Activated CD8-positive, alpha-beta memory T cell treated with anti-CD3 and anti-CD28 coated beads, Interleukin-2, amount 50 U/mL, for 48 hours (primary cell): ENCODE measurements at places on chromosomes 2 and 18.
A peak's percentile ranks its signal among the peaks of the same experiment; 100 is the strongest.

DNA sequence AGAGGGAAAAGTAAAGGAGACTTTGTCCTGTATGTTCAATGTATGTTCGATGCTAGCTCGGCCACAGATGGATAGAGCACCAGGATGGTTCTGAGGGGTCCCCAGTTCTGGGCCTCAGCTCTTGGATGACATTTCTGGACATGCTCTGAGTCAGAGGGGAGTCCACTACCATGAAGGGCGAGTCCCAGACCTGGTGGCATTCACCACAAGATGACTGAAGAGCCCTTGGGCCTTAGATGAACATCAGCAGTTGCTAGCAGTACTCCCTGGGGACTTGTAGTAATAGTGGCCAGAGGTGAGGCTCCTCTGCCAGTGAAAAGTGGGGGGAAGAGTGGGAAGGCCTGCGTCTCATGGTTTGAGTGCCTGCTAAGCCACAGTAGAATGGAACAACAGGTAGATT is 109.5 kb downstream of the GRB14 start:
- DNase-seq: no peak

- no peak for DNase-seq
These were observed 5.0 kb downstream of the HRH4 start for GRCh38 chr18:24465486-24465885.

DNA sequence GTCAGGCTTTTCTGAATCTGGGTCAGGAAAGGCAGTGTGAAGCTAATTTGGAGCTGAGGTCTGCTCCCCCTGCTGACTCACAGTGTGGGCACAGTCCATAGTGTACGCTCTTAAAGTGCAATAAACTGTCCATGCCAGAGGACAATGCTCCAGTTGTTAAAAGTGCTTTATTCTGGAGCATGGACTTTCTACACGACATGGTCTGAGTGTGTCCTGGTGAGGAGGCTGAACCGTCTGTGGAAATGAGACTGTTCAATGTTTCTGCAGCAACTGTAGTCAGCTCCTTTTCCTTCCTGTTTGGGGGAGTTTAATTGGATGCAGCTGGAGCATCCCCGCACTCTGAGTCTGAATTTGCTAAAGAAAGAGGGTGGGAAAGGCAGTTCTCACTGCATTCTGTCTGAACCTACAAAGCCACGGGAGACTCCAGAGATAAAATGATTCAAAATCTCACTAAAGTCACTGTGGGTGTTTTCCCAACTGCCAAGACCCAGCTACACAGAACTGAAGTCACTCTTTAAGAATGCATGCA is 110.2 kb upstream of the TRIB2 start:
- no peak for DNase-seq

- DNase-seq: no peak
These were observed 46.9 kb upstream of the STRN start for GRCh38 chr2:37013315-37013641.

GRCh38 chr2:198928026-198928425 is 529.7 kb downstream of the SATB2 start:
- no peak for DNase-seq

DNA sequence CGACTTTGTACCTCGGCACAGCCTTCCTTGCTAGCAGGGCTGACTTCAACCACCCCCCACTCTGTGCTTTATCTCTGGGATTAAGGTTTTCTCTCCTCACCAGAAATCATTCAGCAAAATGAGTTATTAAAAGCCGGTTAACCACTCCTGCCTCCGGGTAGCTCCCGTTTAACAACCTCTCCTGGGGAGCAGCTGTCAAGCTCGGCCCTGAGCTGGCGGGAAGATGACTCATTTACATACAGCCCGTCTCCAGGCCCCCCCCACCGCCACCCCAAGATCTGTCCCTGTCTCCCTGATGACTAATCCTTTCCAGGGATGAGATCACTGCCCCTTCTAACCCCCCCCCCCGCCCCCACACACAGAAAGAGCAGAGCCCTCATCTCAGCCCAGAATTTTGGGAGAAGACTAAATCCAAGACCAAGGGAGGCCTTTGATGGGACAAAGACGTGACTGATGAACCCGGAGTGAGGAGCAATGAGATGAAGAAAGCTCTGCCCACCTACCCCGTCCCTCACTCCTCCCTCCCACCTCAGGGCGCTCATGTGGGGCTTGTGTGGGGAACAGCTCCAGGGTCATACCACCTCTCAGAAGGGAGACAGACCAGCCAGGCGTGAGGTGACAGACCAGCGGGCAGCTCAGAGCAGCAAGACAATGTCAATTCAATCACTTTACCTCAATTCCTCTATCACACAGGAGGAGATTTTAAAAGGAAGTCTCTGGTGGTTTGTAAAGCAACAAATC is 131.4 kb downstream of the MSH2 start:
- DNase-seq: no peak

- peak; percentile 49 for DNase-seq
These were observed 219.9 kb downstream of the SH3RF3 start for GRCh38 chr2:109348671-109349502.

DNA sequence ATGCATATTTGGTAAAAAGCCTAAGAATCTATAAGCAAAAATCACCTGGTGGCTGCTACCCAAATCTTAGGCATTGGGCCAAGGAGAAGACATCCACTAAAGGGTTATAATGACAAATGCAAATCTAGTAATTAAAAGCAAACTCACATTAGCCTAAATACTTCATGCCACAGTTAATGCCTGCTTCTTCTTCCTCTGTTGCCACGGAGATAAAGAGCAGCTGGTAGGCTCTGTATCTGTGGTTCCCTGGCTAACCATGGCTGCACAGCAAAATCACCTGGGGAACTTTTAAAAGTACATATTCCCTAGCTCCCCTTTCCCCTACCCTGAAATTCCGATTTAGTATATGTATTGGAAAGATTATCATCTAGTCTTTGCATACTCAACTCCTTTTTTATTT is 114.3 kb downstream of the LNPK start:
- no peak for DNase-seq

GRCh38 chr2:85648619-85649018 is 19.4 kb downstream of the SFTPB start:
- no peak for DNase-seq

DNA sequence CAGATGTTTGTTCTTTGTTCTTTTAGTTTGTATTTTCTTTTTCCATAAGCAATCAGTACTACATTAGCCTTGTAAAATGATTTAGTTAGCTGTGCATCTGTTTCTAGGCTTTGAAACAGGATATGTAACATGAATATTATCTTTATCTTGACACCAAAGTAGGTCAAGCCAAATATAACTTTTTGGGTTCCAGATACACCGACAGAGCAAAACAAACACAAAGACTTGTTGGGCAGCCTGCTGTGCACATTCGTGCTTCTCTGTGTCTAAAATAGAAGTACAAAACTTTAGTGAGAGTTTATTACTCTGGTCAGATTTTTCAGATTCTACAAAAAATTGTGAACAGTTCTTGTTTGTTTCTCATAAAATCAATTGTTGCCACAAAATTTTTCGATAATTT is 1059.3 kb upstream of the GYPC start:
- DNase-seq: no peak

DNA sequence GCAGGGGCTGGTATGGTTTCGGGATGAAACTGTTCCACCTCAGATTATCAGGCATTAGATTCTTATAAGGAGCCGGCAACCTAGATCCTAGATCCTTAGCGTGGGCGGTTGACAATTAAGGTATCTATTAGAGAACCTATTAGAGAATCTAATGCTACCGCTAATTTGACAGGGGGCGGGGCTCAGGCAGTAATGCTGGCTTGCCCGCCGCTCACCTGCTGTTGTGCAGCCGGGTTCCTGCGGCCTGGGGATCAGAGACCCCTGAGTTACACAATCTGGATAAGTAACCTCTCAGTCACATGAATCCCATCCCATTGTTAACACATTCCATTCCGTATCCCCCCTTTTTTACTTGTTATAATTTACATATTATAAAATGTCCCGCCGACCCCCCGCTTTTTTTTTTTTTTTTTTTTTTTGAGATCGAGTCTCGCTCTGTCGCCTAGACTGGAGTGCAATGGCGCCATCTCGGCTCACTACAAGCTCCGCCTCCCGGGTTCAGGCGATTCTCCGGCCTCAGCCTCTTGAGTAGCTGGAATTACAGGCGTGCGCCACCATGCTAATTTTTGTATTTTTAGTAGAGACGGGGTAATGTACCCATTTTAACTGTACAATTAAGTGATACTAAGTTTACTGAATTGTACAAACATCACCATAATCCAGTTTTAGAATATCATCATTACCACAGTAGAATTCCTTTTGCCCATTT is 42.0 kb upstream of the GPD2 start:
- DNase-seq: no peak

GRCh38 chr2:156539086-156539860 is 103.1 kb downstream of the GPD2 start:
- DNase-seq: no peak

- no peak for DNase-seq
These were observed 88.5 kb upstream of the COPS8 start for GRCh38 chr2:236997069-236997715.

DNA sequence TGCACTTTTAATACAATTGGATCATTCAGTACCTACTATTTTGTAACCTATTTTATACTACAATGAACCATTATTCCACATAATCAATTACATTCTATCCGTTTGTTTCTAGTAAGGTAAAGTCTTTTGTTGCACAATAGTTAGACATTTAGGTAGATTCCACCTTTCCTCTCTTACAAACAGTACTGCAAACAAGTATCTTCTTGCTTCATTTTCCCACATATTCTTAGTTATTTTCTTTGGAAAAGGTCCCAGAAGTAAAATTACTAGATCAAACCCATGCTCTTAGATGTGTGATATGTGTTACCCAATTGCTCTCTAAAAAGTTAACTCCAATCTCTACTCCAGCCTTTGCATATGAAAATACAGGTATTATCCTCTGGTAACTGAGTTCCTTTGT is 49.6 kb downstream of the SPIRE1 start:
- DNase-seq: no peak

GRCh38 chr2:138922973-138923563 is 142.9 kb upstream of the NXPH2 start:
- no peak for DNase-seq

DNA sequence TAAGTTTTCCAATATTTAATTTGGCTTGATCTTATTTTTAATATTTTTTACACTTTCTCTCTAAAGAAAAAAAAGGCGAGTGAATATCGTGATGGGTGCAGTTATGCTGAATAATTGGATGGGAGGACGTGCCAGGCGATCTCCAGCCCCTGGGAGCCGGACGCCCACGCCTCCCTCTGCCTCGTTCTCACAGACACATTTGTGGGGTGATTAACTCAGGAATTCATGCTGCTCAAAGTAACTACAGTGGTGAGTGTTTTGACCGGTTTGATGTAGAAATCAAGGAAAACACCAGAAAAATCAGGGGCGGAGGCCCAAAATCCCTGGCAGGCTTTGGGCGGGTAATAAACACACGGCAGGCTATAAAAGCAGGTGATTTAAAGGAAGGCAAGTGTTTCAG is 736.8 kb upstream of the SALL3 start:
- DNase-seq: no peak

- DNase-seq: no peak
These were observed 131.4 kb downstream of the ARHGAP28 start for GRCh38 chr18:6860804-6861448.

GRCh38 chr2:230423851-230424458 is 8.0 kb downstream of the SP100 start:
- DNase-seq: no peak

GRCh38 chr2:238164906-238165287 is 6.1 kb downstream of the ERFE start:
- DNase-seq: no peak

- DNase-seq: no peak
These were observed 139.0 kb downstream of the DDX1 start for GRCh38 chr2:15730545-15731212.

- DNase-seq: no peak
These were observed 2.5 kb downstream of the HPCAL1 start for GRCh38 chr2:10305254-10305635.

- DNase-seq: no peak
These were observed 6.3 kb downstream of the MYOM1 start for GRCh38 chr18:3213300-3214059.

GRCh38 chr2:141103216-141103615 is 1027.6 kb downstream of the LRP1B start:
- DNase-seq: no peak

- DNase-seq: peak; percentile 44
These were observed 39.3 kb downstream of the TRABD2A start for GRCh38 chr2:84841577-84841976.

DNA sequence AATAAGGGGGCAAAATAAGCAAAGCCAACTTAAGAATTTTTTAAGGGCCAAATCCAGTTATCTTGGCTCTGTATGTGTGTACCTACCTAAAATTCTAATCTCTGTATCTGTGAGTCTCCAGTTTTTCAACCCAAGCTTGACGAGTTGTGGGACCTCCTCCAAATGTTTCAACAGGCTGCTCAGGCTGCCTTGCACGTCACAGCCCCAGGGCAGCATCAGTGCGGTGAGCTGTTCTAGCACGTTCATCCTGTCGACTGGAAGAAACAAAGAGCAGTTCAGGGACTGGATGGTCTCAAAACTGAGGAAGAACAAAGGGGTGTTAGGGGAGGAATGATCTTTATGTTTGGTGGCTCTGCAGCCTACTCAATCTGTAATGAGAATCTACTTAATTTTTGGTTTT is 29.4 kb downstream of the NLRC4 start:
- DNase-seq: no peak

- no peak for DNase-seq
These were observed 55.3 kb upstream of the SERPINE2 start for GRCh38 chr2:224094413-224094812.

DNA sequence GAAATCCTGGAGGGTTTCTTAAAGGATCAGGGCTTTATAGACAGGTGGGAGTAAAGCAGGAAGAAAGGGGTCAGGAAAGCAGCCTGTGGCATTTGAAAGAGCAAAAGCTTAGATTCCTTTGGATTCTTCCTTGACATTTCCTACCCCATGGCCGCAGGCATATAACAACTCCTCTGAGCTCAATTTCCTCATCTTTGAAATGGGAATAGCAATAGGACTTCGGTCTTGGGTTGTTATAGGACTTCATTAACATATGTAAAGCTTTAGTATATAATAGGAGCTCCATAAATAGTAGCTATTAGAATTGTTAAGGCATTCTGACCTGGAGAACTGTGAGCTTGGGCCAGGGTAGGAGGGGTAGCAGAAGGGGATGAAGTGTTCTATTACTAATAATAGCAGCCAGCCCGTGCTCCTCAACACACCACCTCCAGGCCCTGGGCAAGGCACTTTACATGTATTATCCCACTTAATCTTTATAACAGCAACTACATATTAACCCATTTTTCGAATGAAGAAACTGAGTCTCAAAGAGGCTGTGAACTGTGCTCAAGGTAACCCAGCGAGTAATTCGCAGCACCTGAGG is 10.6 kb downstream of the ZFP36L2 start:
- DNase-seq: no peak

DNA sequence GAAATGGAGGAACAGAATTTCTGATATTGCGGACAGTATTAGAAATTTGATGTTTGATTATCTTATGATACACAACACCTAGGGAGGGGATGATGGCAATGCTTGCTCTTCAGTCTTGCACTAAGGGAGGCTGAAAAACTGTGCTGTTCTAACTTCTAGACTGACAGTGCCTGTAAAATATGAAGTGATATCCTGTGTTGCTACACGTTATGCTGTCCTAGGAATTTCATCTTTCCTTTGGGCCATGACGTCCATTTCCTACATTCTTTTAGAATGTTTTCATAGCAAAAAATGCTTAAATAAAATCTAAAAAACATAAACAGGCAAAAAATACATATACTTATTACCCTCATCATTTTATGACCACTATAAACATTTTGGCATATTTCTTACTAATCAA is 55.3 kb downstream of the OSBPL1A start:
- no peak for DNase-seq

- DNase-seq: no peak
These were observed 69.6 kb downstream of the KLHL29 start for GRCh38 chr2:23454501-23455120.

- no peak for DNase-seq
These were observed 100.3 kb downstream of the MCFD2 start for GRCh38 chr2:46815121-46815802.
